ENCODE measurements at places on chromosomes 13 and 19.
A peak's percentile ranks its signal among the peaks of the same experiment; 100 is the strongest.

DNA sequence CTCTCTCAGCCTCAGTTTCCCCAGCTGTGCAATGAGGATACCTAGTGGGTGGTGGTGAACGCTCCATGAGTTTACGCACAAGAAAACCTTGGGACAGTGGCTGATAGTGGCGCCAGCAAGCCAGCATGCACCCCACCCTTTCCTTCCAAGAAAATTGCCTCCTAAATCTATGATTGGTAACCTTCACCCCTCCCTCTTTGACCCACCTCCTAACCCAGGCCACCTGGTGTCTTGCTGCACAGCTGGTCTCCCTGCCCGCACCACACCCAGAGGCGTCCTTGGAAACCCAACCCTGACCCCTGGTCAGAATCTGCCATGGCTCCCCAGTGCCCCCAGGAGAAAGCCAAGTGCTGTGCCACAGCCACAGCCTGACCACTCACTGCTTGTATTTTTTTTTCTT, 22.8 kb upstream of the BCL3 start:
- no peak for DNase-seq

GRCh38 chr19:49383599-49383998, 4.5 kb upstream of the KASH5 start:
- no peak for DNase-seq

- DNase-seq: peak; percentile 19
Observed at GRCh38 chr19:48403606-48404005, 10.1 kb downstream of the GRIN2D start.

DNA sequence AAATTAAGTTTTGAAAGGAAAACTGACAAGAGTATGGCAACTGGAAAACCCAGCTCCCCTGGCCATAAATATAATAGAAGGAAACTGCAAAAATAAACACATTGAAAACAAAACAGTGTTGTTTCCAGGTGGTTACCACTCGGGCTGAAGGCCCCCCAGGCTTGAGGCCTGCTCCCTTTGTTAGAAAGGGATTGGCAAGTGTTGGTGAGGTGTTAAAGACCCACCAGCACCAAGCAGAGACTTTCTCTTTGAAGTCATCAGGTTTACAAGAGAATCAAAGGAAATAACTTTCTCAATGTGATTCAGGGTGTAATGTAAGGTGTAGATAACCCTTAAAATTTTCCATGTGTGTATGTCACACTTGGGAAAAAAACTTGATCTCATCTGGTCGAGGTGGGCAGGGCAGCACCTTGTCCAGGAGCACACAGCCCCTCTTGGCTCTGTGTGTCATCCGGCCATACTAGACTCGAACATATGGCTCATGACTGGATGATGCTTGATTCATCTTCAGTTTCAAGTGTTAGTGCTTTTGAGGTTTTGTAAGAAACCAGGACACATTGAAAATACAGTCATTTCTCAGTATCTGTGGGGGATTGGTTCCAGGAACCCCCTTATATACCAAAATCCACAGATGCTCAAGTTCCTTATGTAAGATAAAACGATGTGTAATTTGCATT, 7.8 kb downstream of the ACTN4 start:
- DNase-seq: no peak

GRCh38 chr13:37690361-37690760, 91.8 kb upstream of the POSTN start:
- no peak for DNase-seq

- DNase-seq: no peak
Observed at GRCh38 chr13:56352361-56352760, 788.4 kb upstream of the PRR20A start.

- DNase-seq: peak; percentile 69
Observed at GRCh38 chr13:21670883-21671619, at the start of gene FGF9. Gene FGF9 (plus strand): TSS chr13:21671073. CDS start chr13:21671913, 840 bp downstream.

DNA sequence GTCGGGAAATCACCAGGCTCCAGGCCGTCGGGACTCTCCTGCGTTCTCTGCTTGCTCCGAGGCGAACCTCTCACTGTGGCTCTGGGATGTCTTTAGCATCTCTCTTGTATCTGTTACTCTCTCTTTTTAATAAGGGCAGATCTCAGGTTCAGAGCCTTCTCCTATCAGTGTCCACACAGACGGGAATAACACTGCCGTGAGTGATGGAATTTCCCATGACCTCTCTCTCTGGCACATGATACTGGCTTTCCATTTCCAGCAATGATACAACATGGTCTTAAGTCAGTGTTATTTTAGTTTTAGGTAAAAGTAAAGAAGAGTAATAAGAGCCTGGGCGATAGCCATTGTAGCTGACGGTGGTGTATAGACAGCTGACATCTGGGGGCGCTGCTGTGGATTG, 9.3 kb downstream of the ZNF444 start:
- DNase-seq: no peak

- DNase-seq: no peak
Observed at GRCh38 chr19:55809381-55810058, 22.3 kb downstream of the NLRP11 start.

GRCh38 chr13:49190901-49191300, 29.2 kb upstream of the MLNR start:
- no peak for DNase-seq

- no peak for DNase-seq
Observed at GRCh38 chr13:45768656-45769479, 66.7 kb downstream of the CBY2 start.

- DNase-seq: no peak
Observed at GRCh38 chr13:93496985-93497673, 270.5 kb downstream of the GPC6 start.

- no peak for DNase-seq
Observed at GRCh38 chr13:44373247-44373600, 400 bp upstream of the SERP2 start.

DNA sequence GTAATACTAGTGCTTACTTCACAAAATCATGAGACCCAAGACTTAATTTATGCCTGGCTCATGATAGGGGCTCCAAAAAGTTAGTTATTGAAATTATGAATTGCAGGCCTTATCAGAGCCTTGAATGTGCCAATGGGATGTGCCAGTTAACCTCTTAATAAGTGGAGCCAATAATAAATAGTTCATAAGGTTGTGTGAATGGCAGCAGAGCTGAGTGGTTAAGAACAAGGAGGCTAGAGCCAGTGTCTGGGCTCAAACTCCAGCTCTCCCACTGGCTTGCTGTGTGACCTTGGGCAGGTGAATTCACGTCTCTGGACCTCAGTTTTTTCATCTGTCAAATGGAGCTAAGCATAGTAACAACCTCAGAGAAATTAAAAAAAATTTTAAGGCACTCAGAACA, 133.7 kb downstream of the IER2 start:
- DNase-seq: no peak

- no peak for DNase-seq
Observed at GRCh38 chr13:85520445-85520844, 278.8 kb downstream of the SLITRK6 start.

DNA sequence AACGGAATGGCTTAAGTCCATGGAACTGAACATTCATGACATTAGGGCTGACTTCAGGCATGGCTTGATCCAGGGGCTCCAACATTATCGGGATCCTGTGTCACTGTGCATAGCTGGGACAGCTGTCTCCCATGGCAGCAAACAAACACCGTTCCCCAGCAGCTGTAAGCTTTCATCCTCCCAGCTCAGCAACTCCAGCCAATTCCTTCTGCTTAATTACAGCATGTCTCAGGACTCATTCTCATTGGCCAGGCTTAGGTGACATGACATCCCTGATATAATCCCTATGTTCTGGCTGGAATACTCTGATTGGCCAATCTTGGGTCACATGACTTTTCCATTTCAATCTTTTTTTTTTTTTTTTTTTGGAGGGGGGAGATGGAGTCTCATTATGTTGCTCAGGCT, 10.9 kb upstream of the TLE5 start:
- DNase-seq: no peak

GRCh38 chr19:18756896-18757295, 34.2 kb downstream of the COMP start:
- DNase-seq: no peak

DNA sequence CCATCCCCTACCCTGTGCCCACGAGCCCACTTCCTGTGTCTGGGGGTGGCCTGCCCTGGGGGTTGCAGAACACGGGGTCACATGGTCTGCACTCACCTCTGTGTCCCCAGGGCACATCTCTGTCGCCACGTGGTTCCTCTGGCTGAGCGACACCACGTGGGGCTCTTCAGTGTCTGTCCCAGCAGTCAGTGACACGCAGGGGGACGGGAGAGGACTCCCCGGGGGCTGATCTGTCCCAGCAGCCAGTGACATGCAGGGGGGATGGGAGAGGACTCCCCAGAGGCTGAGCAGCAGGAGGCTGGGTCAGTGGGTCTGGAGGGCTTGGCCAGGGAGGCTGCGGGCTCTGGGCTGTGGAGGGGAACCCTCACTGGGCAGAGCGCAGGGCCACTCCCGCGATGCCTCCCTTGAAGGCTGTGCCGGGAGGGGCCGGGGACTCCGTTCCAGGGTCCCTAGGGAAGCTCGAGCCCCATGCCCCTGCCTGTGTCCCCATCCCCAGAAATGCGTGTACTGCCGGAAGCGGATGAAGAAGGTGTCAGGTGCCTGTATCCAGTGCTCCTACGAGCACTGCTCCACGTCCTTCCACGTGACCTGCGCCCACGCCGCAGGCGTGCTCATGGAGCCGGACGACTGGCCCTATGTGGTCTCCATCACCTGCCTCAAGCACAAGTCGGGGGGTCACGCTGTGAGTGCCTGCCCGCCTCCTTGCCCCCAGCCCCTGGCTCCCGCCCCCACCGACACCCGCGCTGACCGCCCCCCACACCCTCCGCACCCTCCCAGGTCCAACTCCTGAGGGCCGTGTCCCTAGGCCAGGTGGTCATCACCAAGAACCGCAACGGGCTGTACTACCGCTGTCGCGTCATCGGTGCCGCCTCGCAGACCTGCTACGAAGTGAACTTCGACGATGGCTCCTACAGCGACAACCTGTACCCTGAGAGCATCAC, 174.8 kb downstream of the KDM4B start:
- no peak for DNase-seq

DNA sequence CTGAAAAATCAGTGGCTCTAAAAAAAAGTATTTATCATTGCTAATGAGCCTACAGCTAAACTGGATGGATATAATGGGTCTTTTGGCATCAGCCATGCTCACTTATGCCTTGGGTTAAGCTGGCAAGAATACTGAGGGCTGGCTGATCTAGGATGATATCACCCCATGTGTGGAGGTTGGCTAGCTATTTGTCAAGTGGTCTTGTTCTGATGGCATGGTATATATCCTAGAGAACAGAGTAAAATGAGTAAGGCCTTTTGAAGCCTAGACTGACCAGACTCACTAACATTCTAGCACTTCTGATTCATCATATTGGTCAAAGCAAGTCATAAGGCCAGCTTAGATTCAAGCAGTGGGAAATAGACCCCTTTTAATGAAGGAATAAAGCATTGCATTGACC, 383.0 kb downstream of the SLITRK1 start:
- no peak for DNase-seq

GRCh38 chr13:95289020-95289444, 12.2 kb downstream of the ABCC4 start:
- no peak for DNase-seq

- no peak for DNase-seq
Observed at GRCh38 chr13:106819413-106820180, 251.7 kb upstream of the ARGLU1 start.

DNA sequence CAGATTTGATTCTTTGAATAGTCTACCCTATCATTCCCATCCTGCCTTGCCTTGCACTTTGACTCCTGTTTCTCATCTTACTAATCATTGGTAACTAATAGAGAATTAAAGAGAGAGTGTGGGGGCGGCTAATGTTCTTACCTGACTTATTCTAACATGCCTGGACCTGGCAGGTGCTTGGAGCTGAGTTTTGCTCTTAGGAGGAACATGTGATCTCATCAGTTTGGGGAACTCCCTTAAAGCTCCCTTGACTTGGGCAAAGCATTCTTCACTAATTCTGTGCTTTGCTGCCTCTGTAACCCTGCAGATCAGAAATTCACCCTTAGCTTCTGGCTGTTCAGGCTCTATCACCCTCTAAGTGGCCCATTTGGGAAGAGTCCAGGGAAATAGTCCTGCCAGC, 861.1 kb downstream of the GPC5 start:
- DNase-seq: no peak

DNA sequence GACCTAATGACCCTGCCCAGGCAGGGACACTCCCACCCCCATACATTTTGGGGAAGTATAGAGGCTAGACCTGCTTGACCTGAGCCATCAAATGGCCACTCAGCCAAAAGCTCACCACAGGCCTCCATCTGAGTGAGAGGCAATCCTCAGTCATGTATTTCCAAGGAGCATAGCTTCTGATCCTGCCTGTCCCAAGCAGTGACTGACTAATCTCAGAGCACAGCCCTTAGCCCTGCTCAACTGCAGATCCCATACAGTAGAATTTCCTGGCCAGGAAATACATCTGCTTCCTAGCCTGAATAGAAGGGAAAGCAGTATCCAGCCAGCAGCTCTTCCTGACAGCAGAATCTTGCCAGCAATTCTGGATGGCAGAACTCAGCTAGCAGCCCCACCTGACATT, 880.6 kb upstream of the GPC6 start:
- no peak for DNase-seq

DNA sequence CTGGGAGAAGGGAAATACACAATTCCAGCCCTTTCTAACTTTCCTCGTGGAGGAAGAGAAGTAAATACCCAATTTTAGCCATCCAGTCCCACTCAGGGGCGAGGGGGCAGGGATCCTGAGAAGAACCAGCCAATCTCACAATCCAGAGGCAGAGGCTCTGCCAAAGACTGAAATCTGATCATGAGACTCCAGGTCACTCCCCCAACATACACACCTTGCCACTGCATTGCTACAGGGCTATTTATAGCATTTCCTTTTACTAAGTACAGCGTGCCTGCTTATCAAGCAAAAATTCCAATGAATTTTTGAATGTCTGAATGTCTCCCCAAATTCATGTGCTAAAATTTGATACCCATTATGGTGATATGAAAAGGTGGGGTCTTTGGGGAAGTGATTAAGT, 1687.5 kb downstream of the EFNB2 start:
- DNase-seq: no peak

GRCh38 chr13:38002606-38003005, 133.0 kb upstream of the TRPC4 start:
- no peak for DNase-seq

- DNase-seq: peak; percentile 31
Observed at GRCh38 chr19:38693380-38694223, 46.2 kb downstream of the ACTN4 start.

- DNase-seq: no peak
Observed at GRCh38 chr13:101307181-101307701, 109.1 kb downstream of the NALCN start.

DNA sequence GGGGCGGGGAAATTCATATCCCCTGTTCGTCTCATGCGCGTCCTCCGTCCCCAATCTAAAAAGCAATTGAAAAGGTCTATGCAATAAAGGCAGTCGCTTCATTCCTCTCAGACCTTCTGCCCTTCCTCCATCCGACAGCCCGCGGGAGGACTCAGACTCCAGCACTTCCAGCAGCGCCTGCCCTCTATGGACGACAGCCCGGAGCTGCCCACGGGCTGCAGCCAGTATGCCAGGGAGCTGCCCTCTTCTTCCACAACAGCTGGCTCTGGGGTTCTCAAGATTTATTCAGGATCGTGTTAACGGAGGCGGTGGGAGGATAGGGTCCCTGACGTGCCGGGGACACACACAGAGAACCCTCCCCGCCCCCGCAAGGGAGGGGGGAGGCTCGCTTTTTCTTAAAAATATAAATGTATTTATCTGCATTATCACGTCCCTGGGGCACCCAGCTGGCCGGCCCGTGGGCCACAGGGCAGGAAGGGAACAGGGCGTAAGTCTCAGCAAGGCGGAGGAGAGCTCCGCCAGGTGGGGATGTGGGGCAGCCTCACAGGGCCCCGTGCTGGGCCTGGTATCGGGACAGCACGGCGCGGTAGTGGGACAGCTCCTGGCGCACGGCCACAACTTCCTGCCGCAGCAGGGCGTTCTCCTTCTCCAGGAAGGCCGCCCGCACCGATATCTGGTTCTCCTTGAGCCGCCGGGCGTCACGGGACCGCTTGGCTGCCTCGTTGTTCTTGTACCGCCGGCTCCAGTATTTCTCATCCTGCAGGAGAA, 6.7 kb downstream of the DBP start:
- no peak for DNase-seq
